Activated CD4-positive, alpha-beta memory T cell treated with anti-CD3 and anti-CD28 coated beads for 36 hours (primary cell): ENCODE measurements at places on chromosomes 16 and 17.

- DNase-seq, result no peak
These were observed 12.6 kb downstream of the KCTD2 start for GRCh38 chr17:75059369-75060345.

DNA sequence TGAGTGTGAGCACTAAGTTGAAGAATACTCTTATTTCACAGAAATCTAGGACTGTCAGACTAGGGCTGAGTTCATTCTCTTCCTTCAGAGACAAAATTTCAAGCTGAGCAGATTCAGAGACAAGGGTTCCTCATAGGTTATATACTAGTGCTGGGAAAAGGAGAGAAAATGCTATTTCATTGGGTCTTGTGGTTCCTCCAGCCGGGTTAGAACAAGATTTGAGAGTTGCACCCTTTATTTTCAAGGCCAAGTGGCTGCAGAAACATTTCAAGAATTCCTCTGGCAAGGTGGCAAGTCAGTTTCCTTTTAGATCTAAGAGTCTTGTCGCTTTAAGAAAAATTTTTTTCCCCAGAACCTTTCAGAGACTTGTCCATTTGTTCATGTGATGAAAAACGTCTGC is 6.8 kb downstream of the THUMPD1 start:
- no peak for DNase-seq

DNA sequence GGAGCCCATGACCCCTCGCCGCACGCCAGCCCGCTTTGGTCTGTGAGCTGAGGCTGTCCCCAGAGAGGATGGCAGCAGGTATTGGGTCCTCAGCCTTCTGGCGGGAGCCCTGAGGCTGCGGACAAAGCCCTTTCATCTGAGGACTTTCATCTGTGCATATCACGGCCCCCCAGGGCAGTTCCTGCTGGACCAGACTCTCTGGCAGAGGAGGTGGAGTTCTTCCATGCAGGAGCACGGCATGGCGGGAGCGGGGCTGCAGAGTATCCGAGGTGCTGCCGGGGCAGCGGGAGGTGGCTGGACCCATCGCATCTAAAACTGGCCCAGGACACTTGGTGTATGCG is 18.8 kb downstream of the DHX38 start:
- DNase-seq, result no peak

DNA sequence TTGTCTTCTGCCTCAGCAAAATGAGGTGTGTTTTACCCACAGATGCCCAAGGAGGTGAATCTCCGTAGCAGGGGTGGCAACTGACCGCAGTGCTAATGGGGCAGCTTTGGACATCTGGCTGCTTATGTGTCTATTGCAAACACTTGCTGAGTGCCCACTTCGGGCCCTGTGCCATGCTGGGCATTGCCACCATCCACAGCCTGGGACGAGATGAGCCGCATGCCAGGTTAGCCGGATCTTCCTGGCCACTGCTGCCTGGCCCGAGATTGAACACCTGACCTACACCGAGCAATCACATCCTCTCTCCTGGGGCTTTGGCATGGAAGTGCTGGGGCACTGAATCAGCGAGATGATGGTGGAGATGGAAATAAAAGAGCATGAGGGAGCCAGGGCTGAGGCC is 238.7 kb downstream of the GSG1L start:
- no peak for DNase-seq

DNA sequence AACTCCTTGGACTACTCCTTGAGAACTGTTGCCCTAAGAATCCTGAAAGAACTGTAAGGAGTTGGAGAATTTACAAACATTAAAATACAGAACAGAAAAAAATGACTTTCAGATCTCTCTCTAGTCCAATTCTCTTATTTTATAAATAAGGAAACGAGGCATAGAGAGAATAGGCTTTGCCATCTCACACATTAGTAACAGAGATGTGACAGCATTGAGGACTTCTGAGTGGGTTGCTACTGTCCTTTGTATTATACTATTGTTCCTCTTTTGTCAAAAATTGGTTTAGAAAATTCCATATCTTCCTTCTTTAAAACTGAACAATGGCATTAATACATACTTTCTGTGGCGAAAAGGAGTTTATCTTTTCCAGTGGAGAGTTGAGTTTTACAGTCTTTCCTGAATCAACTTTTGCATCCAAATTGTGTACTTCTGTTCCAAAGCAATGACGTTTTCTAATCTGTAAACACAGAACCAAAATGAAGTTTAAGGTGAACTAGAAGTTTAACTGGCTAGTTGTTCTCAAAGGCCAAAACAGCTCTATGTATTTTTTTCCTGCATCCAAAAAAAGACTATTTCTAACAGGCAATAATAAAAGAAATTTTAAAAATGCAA is 16.5 kb downstream of the BRIP1 start:
- no peak for DNase-seq

DNA sequence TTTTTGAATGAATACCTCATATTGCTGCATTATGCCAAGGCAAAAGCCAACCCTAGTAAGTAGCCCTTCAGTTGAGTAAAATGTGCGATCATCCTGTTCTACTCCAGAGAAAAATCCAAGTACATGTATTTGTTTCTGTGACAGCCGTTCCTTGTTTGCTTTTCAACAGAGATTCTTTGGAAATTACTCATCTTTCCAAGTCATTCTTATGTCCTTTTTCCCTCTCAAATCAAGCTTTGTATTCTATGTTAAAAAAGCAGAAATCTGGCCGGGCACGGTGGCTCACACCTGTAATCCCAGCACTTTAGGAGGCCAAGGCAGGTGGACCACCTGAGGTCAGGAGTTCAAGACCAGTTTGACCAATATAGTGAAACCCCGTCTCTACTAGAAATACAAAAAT is 112.9 kb upstream of the HAS3 start:
- DNase-seq, result no peak

- DNase-seq, result no peak
These were observed 130.3 kb upstream of the FOXF1 start for GRCh38 chr16:86380030-86380429.
